ENCODE measurements at places on chromosomes 2 and 18. TPM values are rescaled to one million over a fixed set of nuclear protein-coding genes. Genes with fewer than 3 reads are reported as not detected.

GRCh38 chr18:6482198-6482977 is 67.7 kb upstream of the L3MBTL4 start:
- DNase-seq: peak; percentile 45
- no peaks in the 10 kb centered on the region for H3K4me1 ChIP-seq
- H3K36me3 ChIP-seq: no peaks in the 10 kb centered on the region
- H3K4me3 ChIP-seq: no peak overlapping the region
- H3K27me3 ChIP-seq: no peaks in the 10 kb centered on the region

GRCh38 chr2:126808929-126809328 is 89.8 kb upstream of the TEX51 start:
- H3K27ac ChIP-seq: no peak overlapping the region
- no peak for DNase-seq
- H3K36me3 ChIP-seq: no peaks in the 10 kb centered on the region
- H3K4me1 ChIP-seq: no peaks in the 10 kb centered on the region

DNA sequence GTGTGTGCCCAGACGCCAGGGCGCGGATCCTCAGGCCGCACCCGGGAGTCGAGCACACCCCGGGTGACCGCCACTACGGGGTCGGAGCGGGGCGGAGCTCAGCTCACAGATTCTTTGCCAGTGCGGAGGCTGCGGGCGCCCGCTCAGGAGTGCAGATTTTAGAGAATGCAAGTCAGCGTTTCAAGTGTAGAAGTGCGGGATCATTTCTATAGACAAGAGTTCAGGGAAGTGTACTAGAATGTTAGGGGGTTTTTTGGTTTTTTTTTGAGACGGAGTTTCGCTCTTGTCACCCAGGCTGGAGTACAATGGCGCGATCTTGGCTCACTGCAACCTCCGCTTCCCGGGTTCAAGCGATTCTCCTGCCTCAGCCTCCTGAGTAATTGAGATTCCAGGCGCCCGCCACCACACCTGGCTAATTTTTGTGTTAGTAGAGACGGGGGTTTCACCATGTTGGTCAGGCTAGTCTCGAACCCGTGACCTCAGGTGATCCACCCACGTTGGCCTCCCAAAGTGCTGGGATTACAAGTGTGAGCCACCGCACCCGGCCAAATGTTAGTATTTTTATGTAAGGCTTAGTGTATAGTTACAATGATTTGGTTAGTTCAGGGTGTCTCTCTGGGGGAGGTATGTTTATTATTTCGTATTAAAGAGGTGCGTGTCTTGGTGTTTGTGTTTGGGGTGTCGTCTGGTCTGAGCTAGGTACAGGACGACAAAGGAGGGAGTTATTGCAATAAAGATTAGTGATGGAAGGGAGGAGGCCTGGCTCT is 619 bp upstream of the FAM168B start:
- no peaks in the 10 kb centered on the region for H3K27me3 ChIP-seq
- peak overlapping the region; percentile 96 for H3K27ac ChIP-seq
- H3K36me3 ChIP-seq: peaks cover 22% of the 10 kb centered on the region
- peak overlapping the region; percentile 65 for H3K4me3 ChIP-seq

Gene TANC1
- total RNA-seq: 43.5 TPM

DNA sequence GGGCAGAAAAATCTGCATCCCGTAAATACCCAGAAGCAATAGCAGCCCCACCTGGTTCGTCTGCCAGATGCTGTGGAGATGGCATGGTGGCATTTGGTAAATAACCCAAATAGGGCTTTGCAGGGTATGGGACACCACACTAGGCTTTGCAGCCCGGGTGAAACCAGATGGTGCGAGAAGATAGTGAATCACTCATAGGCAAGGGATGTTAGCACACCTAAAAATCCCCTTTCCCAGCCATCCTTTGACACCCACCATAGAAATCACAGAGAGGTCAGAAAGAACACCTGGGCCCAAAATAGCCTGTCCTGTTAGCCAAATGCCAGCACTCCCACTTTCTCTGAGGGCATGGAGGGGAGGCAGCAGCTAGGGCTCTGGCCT is 47.6 kb downstream of the BCL11A start:
- H3K4me1 ChIP-seq: no peaks in the 10 kb centered on the region
- H3K27ac ChIP-seq: no peak overlapping the region
- H3K27me3 ChIP-seq: no peaks in the 10 kb centered on the region
- H3K36me3 ChIP-seq: no peaks in the 10 kb centered on the region
- no peak overlapping the region for H3K4me3 ChIP-seq

Gene IL1F10
- total RNA-seq: not detected

Gene TUBB8B
- total RNA-seq: not detected

GRCh38 chr2:5123582-5124196 is 568.5 kb upstream of the SOX11 start:
- DNase-seq: no peak
- H3K27me3 ChIP-seq: no peaks in the 10 kb centered on the region

Gene PIGN
- total RNA-seq: 27.7 TPM

Gene PDE1A
- total RNA-seq: 51.8 TPM

Gene REG3A
- not detected for total RNA-seq

GRCh38 chr2:120541553-120541932 is 194.1 kb upstream of the GLI2 start:
- no peaks in the 10 kb centered on the region for H3K4me1 ChIP-seq
- DNase-seq: no peak
- H3K36me3 ChIP-seq: no peaks in the 10 kb centered on the region

Gene THSD7B
- total RNA-seq: 11.8 TPM

Gene MRPL33
- 101 TPM for total RNA-seq

GRCh38 chr2:205564346-205565141 is 117.8 kb upstream of the NRP2 start:
- no peak overlapping the region for H3K4me3 ChIP-seq
- no peaks in the 10 kb centered on the region for H3K27me3 ChIP-seq
- H3K36me3 ChIP-seq: no peaks in the 10 kb centered on the region
- H3K4me1 ChIP-seq: no peaks in the 10 kb centered on the region
- no peak overlapping the region for H3K27ac ChIP-seq

Gene RMND5A
- 41.8 TPM for total RNA-seq

GRCh38 chr2:141524777-141525176 is 606.0 kb downstream of the LRP1B start:
- H3K27me3 ChIP-seq: no peaks in the 10 kb centered on the region
- H3K27ac ChIP-seq: no peak overlapping the region
- H3K4me3 ChIP-seq: no peak overlapping the region
- H3K4me1 ChIP-seq: no peaks in the 10 kb centered on the region
- H3K36me3 ChIP-seq: no peaks in the 10 kb centered on the region
- no peak for DNase-seq

GRCh38 chr2:124879640-124880039 is 854.6 kb downstream of the CNTNAP5 start:
- H3K4me1 ChIP-seq: no peaks in the 10 kb centered on the region
- H3K27ac ChIP-seq: no peak overlapping the region
- no peaks in the 10 kb centered on the region for H3K36me3 ChIP-seq
- no peaks in the 10 kb centered on the region for H3K27me3 ChIP-seq

GRCh38 chr18:59267503-59268126 is 5.6 kb downstream of the RAX start:
- H3K4me1 ChIP-seq: no peaks in the 10 kb centered on the region
- H3K27ac ChIP-seq: no peak overlapping the region
- H3K36me3 ChIP-seq: no peaks in the 10 kb centered on the region
- H3K4me3 ChIP-seq: no peak overlapping the region
- no peaks in the 10 kb centered on the region for H3K27me3 ChIP-seq

Gene OTOS
- total RNA-seq: not detected

Gene RAPH1
- 43.9 TPM for total RNA-seq

Gene FHOD3
- total RNA-seq: 22.4 TPM

- H3K36me3 ChIP-seq: no peaks in the 10 kb centered on the region
- no peak for DNase-seq
- H3K4me3 ChIP-seq: no peak overlapping the region
Observed at GRCh38 chr2:190105554-190105953, 43.0 kb upstream of the MSTN start.

DNA sequence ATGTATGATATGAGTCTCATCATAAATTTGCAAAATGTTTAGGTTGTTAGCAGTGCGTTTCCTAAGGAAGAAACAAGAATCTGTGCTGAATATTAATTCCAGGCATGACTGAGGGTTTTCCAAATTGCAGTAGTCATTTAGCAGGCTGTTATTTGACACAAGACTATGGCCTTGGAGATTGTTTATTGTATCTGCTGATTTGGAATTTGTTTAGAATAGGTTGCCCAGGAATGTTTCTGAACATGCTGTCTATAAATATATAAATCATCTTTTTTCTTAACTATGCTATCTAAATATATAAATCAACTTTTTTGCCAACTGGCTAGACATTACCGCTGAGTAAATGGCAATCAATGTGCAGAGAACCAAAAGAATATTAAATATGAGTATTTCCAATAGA is 90.9 kb downstream of the DOK6 start:
- H3K27me3 ChIP-seq: no peaks in the 10 kb centered on the region
- H3K27ac ChIP-seq: no peak overlapping the region
- DNase-seq: no peak
- H3K4me1 ChIP-seq: peaks cover 8% of the 10 kb centered on the region
- peaks cover 8% of the 10 kb centered on the region for H3K36me3 ChIP-seq

DNA sequence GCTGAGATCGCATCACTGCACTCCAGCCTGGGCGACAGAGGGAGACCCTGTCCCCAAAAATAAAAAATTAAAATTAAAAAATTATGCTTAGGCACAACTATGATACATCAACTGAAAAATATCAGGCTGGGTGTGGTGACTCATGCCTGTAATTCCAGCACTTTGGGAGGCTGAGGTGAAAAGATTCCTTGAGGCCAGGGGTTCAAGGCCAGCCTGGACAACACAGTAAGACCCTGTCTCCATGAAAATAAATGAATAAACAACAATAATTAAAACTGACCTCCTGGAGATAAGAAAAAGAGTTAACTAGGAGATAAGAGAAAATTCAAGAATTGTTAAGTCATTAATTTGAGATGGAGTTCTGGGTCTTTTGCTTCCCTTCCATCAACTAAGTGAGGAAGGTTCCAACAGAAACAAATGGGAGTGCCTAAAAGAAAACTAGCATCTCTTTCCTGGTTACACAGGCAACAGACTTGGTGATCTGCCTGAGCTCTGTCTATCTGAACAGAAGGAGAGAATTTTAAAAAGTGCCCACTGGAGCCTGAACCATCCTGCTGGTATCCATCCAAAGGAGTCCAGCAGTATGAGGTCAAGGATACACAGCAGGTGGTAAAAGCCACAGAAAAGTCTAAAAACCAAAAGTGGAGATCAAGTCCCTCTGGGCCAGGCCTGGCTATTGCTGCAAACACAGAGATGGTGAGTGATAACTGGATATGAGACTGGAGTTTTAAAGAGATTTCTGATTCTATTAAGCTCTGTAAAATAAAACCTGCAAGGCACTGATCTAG is 8.8 kb downstream of the PPM1G start:
- H3K36me3 ChIP-seq: peaks cover 6% of the 10 kb centered on the region
- H3K4me1 ChIP-seq: no peaks in the 10 kb centered on the region
- no peak overlapping the region for H3K27ac ChIP-seq
- H3K27me3 ChIP-seq: no peaks in the 10 kb centered on the region
- no peak for DNase-seq

Gene TFCP2L1
- 0.60 TPM for total RNA-seq

Gene EMX1
- total RNA-seq: not detected

Gene GREB1L
- 6.9 TPM for total RNA-seq

Gene ALK
- 0.90 TPM for total RNA-seq

Gene KCNIP3
- total RNA-seq: 35.1 TPM

Gene AGXT
- total RNA-seq: 0.30 TPM

GRCh38 chr2:123999681-124000080 is 25.4 kb upstream of the CNTNAP5 start:
- no peaks in the 10 kb centered on the region for H3K36me3 ChIP-seq
- no peak overlapping the region for H3K4me3 ChIP-seq
- H3K4me1 ChIP-seq: peaks cover 6% of the 10 kb centered on the region
- no peak for DNase-seq
- H3K27me3 ChIP-seq: no peaks in the 10 kb centered on the region

GRCh38 chr2:69563021-69563420 is 80.5 kb downstream of the AAK1 start:
- no peak overlapping the region for H3K4me3 ChIP-seq
- no peaks in the 10 kb centered on the region for H3K4me1 ChIP-seq
- no peak overlapping the region for H3K27ac ChIP-seq
- no peaks in the 10 kb centered on the region for H3K36me3 ChIP-seq

GRCh38 chr2:202032846-202033316 is 774 bp upstream of the FZD7 start:
- peak; percentile 33 for DNase-seq
- H3K27me3 ChIP-seq: no peaks in the 10 kb centered on the region
- H3K4me1 ChIP-seq: no peaks in the 10 kb centered on the region
- H3K36me3 ChIP-seq: no peaks in the 10 kb centered on the region
- H3K4me3 ChIP-seq: peak overlapping the region; percentile 88

Gene C18orf32
- 22.2 TPM for total RNA-seq

DNA sequence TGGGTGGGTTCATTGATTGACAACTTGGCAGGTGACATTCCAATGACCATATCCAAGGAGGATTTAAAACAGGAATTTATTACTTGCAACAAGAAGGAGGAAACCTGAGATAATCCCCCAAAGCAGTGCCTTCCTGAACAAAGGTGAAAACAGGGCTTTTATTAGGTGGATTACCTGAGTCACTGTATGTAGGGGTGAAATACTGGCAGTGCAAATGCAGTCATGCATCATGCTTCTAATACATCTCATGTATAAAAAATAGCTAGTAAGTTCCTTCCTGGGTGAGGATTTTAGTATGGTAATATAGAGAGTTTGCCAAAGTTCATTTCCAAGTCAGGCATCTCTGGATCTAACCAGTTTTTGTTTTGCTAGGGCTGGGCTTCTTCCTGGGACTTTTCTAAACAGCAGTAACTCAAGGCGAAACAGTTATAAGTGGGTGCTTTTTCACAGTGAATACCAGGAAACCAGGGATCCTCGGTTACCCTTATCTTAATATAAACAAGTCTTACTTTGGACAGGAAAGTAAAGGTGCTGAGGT is 583.4 kb upstream of the LRRTM1 start:
- no peak overlapping the region for H3K4me3 ChIP-seq
- H3K27ac ChIP-seq: no peak overlapping the region
- no peaks in the 10 kb centered on the region for H3K4me1 ChIP-seq

GRCh38 chr2:98149333-98149697 is 62.3 kb downstream of the VWA3B start:
- no peaks in the 10 kb centered on the region for H3K27me3 ChIP-seq
- DNase-seq: no peak
- H3K4me3 ChIP-seq: peak overlapping the region; percentile 19

GRCh38 chr2:203914546-203915182 is 21.9 kb upstream of the ICOS start:
- H3K4me3 ChIP-seq: no peak overlapping the region
- H3K4me1 ChIP-seq: peaks cover under 1% of the 10 kb centered on the region
- no peak overlapping the region for H3K27ac ChIP-seq

Gene TUBA3E
- total RNA-seq: not detected
